Posterior vena cava (tissue), 2 donors: ENCODE measurements at places on chromosomes 7 and 10. TPM values are rescaled to one million over a fixed set of nuclear protein-coding genes. Genes with fewer than 3 reads are reported as not detected.

GRCh38 chr10:11178606-11179515, 161.2 kb downstream of the CELF2 start:
- no peak for DNase-seq

The HOXA9 gene
- 7.4 TPM for total RNA-seq

The ADCY1 gene
- 13.7 TPM for total RNA-seq

The AGAP9 gene
- total RNA-seq: 5.8 TPM

The PLEKHS1 gene
- total RNA-seq: not detected

DNA sequence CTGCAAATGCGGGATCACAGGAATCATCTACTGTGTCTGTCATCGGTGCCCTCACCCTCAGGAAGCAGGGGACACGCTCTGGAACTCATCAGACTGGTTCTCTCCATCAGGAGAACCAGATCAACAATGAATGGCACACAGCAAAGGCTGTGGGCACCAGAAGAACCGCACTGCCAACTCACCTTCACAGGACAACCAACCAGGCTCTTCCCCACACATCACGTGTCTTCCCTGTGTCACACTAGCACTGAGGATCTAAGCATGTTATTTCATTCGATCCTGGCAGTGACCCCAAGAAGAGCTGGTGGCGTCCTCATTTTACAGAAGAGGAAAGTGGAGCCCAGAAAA, 106.1 kb downstream of the TNS3 start:
- DNase-seq: peak; percentile 43

The AKR1D1 gene
- not detected for total RNA-seq

- DNase-seq: no peak
Observed at GRCh38 chr10:28858646-28859045, 181.3 kb downstream of the BAMBI start.

The BEND7 gene
- total RNA-seq: 10.1 TPM

GRCh38 chr7:108860615-108861014, 290.9 kb downstream of the DNAJB9 start:
- no peak for DNase-seq
